ENCODE measurements at places on chromosomes 7 and 10. TPM values are rescaled to one million over a fixed set of nuclear protein-coding genes. Genes with fewer than 3 reads are reported as not detected.

DNA sequence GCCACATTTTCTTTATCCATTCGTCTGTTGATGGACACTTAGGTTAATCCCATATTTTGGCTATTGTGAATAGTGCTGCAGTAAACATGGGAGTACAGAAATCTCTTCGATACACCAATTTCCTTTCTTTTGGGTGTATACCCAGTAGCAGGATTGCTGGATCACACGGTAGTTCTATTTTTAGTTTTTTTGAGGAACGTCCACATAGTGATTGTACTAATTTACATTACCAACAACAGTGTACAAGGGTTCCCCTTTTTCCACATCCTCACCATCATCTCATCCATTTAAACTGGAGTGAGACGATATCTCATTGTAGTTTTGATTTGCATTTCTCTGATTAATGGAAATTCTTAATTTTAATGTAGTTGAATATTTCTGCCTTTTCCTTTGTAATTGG lies 19.3 kb downstream of the VKORC1L1 start:
- DNase-seq, result no peak

DNA sequence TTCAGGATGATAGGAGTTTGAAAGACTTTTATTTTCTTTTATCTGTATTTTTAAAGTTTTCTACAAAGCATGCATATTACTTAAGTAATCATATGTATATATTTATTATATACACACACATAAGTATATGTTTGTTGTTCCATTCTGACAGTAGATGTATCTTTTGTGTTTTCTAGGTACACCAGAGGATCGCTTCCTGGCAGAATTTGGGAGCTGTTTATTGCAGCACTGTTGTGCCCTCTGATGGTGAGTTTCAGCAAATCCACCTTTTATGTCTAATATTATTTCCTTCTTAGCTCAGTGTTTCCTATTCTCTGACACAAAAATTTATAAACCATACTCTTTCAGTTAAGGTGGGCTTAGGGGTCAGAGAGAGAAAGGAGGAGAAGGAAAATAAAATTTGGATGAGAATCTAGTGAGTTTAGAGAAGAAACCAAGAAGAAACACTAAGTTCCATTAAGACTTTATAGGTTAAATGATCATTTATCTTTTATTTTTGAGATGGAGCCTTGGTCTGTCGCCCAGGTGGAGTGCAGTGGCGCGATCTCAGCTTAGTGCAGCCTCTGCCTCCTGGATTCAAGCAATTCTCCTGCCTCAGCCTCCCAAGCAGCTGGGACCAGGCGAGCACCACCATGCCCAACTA lies 59.2 kb upstream of the OIT3 start:
- DNase-seq, result no peak

- DNase-seq, result no peak
Measured at GRCh38 chr10:123563994-123564393, 102.2 kb upstream of the GPR26 start.

Gene SEC24C
- 42.2 TPM for total RNA-seq

Gene GDF2
- not detected for total RNA-seq

GRCh38 chr10:88232029-88232895 lies 350.9 kb downstream of the RNLS start:
- peak; percentile 89 for DNase-seq

Data from left ventricle myocardium inferior (tissue), 1 donor.